ENCODE measurements at places on chromosomes 6 and 20.
A peak's percentile ranks its signal among the peaks of the same experiment; 100 is the strongest.

- no peak for DNase-seq
These were observed 43.0 kb upstream of the CCR6 start for GRCh38 chr6:167079853-167080297.

- DNase-seq, result no peak
These were observed 19.7 kb upstream of the TAGAP start for GRCh38 chr6:159064477-159064876.

- no peak for DNase-seq
These were observed 81.3 kb downstream of the HMGCLL1 start for GRCh38 chr6:55497694-55498093.

- no peak for DNase-seq
These were observed 221.7 kb downstream of the UNC5CL start for GRCh38 chr6:40817369-40817768.

GRCh38 chr20:45098103-45098773, 2.7 kb downstream of the KCNS1 start:
- peak; percentile 25 for DNase-seq

- DNase-seq, result no peak
These were observed 265.9 kb upstream of the QKI start for GRCh38 chr6:163148451-163149278.

DNA sequence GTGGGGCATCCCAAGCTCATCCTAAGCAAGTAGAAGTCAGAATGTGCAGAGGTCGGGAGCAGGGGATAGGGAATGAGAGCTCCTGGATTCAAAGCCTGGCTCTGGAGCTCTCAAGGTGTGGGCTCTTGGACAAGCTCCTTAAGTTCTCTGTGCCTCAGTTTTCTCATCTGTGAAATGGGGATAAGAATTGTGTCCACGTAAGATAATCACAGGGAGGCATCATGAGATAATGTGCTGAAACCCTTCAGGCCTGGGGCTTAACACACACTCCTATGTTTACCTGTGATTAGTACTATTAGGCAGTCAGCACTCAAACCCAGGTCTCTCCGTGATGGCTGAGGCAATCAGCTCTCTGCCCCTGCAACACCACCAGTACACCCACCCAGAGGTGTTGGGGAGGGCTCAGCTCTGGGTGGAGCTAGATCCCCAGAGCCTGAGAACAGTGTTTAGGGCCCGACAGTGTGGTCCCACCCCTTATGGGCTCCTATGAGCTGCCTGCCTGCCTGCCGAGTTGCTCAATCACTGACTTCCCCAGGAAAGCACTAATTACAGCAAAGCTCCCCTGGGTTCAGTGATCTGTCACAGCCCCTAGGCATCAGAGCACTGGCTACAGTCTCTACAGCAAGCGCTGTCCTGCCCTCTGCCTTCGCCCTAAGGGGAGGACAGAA, 6.3 kb upstream of the SIRPA start:
- no peak for DNase-seq
